NCI-H460 (cell line): ENCODE measurements at places on chromosomes 1 and 21. TPM values are rescaled to one million over a fixed set of nuclear protein-coding genes. Genes with fewer than 3 reads are reported as not detected.
A peak's percentile ranks its signal among the peaks of the same experiment; 100 is the strongest.

S100A3 gene
- 1.1 and 3.4 TPM in 2 replicates for total RNA-seq

GJA4 gene
- not detected in 2 replicates for total RNA-seq

GRCh38 chr1:212566522-212567479 is 41.8 kb upstream of the ATF3 start:
- peak; percentile 73 for DNase-seq

DNA sequence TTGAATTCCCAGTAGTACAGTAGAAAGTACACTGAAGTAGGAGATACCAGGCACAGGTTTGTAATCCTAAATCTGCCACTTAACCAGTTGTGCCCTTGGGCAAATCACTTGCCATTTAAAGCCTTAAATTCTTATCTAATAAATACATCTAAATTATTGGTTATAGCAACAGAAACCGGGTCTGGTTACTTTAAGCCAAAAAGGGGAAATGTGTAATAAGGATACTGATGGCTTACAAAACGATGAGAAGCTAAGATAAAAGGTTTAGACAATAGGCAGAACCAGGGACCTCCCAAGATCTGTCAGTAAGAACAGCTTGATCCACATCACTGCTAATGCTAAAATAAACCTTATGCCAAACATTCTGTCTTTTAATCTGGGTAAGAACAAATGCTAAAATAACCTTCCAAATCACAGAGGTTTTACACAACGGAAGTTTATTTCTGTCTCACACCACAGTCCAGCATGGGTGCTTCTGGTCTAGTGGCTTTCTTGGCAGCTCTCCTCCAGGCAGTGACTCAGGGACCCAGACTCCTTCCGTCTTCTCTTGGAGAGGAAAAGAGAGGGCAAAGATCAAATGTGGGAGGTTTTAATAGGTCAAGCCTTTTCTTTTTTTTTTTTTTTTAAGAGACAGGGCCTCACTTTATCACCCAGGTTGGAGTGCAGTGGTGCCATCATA is 16.5 kb upstream of the ZMYM1 start:
- DNase-seq, result no peak

DNA sequence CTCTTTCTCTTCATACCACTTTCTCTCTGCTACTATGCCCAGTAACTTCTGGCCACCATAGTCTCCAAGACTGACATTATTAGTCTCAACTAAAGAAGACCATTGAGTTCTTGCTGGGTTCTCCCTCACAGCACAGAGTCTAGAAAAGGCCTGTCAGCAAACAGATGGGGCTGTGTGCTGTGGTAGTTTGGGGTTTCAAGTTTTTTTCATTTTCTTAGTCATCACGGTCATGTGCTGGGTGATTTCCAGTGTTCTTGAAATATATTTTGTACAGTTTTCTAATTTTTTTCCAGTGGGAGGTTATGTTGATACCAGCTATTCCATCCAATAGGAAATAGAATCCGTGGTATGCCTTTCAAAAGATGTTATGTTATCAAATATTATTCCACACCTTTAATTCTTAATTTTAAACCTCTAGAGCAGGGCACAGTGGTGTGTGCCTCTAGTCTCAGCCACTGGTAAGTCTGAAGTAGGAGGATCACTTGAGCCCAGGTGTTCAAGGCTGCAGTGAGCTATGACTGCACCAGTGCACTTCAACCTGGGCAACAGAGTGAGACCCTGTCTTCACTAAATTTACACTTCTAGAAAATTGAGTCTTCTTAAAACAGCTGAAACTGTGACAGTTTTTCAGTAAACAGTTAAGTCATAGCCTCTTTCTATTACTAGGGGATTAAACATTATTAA is 8.3 kb downstream of the CFHR2 start:
- no peak for DNase-seq

DNA sequence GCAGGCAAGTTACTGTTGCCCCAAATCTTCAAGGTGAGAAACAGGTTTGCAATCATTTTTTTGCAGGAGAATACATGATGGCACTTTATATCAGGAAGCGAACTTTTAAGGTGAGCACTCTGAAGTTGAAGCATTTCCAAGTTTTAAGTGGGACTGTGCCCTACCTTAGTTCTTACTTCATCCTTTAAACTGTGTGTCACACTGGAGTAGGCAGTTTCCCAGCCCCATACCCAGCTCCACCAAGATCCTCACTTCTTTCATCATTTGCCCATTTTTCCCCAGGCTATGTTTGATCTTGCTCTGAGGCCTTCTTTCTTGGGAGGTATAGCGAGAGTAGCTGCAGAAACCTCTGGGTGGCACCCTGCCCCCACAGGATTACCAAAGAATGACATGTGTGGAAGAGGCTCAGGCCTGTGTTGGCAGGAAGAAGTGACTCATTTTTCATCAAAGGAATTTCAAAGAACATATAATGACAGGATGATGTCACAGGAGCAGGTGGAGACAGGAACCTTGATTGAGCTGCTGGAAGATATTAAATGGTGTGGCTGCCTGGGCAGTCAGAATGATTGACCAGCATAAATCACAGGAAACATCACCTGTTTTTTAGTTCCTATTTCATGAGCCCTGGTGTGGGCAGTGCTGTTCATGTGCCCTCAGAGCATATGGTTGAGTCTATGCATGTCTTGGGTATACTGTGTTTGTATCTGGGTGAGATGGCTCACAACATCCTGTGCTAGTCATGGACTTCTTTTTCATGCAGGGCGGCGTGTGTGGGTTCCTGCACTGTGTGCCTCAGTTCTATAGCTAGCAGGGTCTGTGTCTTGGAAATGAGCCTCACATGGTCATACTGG is 20.8 kb upstream of the MACF1 start:
- peak; percentile 59 for DNase-seq

- DNase-seq, result no peak
These were observed 128.9 kb downstream of the TYW3 start for GRCh38 chr1:74861867-74862266.
